ENCODE measurements at places on chromosomes 2 and 18.

GRCh38 chr2:61185231-61185728 lies 23.3 kb downstream of the C2orf74 start:
- no peak for DNase-seq

DNA sequence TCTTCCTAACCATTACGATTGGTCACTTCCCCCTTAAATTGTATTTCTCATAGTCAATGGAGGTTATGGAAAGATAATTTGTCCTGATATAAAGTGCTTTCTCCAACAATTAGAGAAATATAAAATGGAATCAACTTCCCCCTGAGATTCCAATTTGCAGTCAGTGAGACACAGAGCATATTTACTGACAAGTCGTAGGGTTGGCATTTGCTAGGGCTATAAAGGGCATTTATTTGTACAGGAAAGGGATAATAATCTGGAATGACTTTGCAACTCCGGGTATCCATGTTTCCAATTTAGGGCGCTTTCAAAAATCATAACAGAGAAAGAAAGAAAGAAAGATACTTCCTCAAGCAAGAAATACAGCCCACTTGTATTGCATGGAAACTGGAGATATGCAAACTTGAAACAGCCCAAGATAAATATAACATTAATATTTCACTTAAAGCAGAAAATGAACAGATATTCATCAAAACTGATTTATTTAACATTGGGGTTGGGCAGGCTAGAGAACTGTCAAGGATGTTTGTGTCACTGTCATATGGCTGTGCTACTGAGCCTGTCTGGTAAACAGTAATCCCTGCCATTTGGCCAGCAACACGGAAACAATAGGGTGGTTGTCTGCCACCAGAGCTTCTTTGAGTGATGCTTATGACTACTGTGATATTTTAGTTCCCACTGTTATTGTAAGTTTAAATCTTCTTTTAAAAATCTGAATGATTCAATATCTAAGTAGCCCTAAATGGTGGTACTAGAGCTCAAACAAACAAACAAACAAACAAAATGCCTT lies 621.8 kb downstream of the LRP1B start:
- no peak for DNase-seq

- no peak for DNase-seq
Measured at GRCh38 chr2:189444322-189444721, 3.0 kb downstream of the WDR75 start.

- DNase-seq: no peak
Measured at GRCh38 chr2:48170281-48170680, 264.0 kb upstream of the FBXO11 start.

DNA sequence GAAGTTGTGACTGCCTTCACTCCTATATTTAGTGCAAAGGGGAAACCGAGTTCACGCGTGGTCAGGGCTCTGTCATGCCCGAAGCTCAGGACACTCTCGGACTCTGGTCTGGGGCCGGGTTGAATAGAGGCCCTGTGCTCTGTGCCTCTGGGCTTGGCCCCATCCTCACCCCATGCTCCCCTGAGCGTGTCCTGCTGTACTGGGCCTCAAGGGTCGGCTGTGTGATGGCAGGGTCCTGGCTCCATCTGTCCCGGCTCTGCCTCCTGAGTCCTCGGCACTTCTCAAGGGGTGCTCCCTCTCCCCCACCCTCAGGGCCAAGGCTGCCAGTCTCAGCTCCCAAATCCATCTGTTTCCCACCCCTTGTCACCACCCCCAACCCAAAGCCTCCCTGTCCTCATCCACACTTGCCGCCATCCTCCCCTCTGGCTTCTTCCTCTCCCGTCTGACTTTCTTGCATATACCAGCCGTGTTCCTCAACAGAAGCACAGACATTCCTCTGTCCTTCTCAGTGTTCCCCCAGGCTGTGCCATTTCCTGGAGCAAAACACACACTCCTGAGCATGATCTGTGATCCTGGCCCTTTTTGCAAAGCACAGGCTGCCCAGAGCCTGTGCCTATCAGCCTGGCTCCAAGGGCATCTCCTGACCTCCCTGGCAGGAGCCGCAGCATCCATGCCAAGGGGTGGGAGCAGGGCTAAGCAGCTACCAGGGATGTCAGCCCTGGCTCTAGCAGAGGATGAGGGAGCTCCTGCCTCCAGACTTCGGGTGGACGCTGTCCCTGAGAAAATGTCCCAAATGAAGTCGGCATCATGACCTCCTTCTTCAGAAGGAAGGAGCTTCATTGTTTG lies 64.2 kb upstream of the OTOS start:
- DNase-seq: no peak

- no peak for DNase-seq
Measured at GRCh38 chr2:221502270-221503010, 69.7 kb downstream of the EPHA4 start.

GRCh38 chr2:60959501-60959900 lies 58.0 kb upstream of the PEX13 start:
- no peak for DNase-seq

DNA sequence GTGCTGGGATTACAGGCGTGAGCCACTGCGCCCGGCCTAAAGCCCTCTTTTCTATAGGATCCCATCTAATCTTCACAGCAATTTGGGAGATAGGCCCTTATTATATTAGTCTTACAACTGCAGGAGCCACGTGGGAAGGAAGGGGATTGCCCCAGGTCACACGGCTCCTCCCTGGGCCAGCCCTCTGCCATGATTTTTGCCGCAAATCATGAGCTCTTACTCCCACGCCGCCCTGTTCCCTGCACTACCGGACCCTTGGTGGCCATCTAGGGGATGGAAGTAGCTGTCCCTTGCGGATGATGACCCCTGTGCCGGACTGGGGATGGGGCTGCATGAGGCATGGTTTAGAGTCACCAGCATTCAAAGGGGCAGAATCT lies 28.4 kb upstream of the PTMA start:
- DNase-seq: no peak

DNA sequence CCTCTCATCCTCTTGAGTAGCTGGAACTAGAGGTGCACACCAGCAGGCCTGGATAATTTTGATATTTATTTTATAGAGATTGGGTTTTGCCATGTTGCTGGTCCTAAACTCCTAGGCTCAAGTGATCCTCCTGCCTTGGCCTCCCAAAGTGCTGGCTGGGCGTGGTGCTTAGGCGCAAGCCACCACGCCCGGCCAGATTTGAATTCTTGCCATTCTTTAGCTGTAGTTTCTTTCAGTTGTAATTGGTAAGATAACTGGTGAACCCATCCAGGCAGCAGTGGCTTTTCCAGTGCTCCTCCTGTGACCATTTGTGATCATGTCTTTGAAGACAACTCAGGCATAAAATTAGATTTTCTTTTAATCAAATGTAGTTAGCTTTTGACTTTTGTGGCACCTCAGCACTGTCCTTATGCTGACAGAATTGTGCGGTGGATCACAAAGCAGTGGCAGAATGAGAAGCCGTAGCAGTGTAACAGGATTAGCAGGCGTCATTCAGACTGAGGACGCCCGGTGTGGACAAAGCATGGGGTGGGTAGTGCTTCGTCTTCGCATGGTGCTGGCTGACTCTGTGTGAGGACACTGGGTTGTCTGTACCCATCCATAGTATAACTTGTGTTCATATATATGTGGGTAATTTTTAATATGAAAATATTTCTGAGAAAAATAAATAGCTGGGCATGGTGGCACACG lies 30.0 kb upstream of the TOGARAM2 start:
- no peak for DNase-seq

DNA sequence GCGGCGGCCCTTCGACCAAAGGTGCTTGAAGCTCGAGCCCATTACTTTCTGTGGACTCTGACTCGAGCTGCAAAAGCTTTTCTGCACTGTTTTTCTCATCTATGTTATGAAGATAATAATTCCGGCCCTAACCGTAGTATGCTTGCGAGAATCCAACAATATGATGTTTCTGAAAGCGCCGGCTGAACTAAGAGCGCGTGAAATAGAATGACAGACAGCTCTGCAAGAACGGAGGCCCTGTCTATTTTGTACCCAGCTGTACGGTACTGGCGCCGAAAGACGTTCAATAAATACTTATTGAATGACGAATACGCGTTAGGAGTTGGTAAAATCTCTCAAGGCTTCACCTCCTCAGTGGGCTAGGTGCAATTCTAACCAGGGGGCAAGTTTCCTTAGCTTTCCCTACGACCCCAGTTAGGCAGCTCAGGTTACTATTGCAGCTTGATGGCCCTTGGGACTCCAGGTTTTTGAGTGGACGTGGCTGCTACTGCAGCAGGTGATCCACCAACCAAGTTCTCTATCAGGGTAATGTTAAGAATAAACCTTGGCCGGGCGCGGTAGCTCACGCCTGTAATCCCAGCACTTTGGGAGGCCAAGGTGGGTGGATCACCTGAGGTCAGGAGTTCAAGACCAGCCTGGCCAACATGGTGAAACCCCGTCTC lies 570 bp downstream of the SCRN3 start:
- DNase-seq: no peak

- no peak for DNase-seq
Measured at GRCh38 chr2:70104231-70105111, 17.2 kb downstream of the PCBP1 start.

DNA sequence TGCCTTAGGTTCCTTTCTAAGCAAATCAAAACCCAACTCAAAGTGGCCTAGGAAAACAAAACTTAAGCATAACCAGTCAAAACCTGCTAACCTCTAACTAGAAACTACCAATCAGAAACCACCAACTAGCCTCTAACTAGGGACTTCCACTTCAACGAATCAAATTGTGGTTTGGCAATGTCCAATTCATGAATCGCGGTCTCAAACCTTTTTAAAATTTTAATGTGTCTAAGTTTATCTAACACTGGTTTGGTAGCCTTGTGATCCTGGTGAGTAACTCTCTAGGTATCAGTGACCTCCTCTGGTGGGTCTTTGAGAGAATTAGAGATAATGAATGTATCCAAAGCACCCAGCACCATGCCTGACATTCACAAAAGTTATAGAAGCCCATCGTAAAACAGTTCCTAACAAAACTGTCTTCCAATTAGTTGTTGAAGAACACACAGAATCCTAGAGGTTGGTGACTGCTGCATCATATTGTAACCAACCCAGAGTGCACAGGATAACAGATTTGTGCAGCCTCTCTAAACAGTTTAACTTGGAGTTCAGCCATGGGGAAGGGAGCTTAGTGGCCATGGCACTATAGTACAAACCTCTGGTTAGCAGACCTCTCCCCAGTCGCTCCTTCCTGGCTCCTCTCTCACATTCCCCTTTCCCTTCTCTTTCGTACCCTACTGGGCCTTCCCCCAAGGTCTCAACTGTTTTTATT lies 45.2 kb upstream of the B3GNT2 start:
- no peak for DNase-seq

GRCh38 chr2:232982926-232983668 lies 30.0 kb downstream of the NGEF start:
- DNase-seq: no peak

DNA sequence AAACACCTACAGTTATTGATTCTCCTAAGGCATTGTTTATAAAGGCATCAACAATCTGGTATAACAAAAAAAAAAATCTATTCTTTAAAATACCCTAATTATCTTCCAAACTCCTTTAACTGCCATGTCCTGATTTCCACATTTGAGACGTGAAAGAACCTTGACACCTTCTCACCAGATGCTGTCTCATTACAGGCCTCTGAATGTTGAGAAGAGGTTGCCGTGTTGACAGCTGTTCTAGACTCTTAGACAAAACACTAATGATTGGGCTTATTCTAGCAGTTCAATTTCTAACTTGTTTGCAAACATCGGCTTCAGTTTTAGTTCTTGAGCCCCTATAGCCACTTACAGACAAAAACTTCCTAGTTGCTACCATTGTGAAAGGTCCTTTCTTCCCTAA lies 988.8 kb downstream of the LRP1B start:
- no peak for DNase-seq
